ENCODE measurements at places on chromosomes 1 and 21.
A peak's percentile ranks its signal among the peaks of the same experiment; 100 is the strongest.

DNA sequence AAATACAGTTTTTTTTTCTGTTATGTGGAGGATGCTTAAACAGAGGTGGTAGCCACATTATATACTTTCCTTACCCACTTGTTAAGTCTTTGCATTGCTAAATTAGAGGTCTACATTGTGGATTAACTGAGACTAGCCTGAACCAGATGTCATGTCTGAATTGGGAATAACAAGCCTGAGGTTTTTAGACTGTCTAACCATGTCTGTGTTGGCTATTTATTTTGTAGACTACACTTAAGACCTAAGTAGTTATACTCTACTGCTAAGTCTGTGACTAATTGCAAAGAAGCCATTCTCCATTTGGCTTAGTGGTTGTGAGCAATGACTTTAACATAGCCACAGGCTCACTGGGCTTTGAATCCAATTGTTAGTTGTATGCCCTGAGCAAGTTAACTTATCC is 45.4 kb downstream of the CDC14A start:
- DNase-seq = no peak

DNA sequence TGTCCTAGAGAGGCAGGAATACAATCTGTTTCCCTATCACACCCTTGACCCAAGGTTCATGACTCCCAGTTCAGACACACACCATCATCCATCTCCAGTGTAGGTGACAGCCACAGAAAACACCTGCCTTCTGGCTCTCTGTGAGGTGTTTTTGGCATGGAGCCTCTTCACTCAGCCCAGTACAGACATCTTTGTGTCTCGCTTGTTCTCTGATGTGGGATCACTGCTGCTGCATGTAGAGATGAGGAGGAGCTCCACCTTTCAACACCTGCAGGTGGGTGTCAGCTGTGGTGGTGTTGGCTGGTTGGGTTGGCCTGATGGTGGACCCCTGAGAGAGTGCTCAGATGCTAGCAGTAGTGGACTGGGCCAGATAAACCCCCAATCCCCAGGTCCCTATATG is 916.7 kb upstream of the B3GALT2 start:
- DNase-seq = no peak

DNA sequence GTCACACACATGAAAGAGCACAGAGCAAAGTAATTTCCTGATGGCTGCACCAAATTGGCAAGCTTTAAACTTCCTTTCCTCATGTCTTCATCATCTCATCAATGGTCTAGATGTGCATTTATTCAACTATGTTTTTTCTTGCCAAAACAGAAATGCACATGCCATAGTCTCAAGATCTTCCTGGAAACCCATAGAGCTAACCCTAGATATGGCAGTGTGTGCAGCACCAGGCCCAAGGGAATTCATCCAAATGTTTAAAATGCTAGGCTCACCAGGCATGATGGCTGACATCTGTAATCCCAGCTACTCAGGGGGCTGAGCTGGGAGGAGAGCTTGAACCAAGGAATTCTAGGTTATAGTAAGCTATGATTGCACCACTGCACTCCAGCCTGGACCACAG is 31.2 kb upstream of the PALMD start:
- no peak for DNase-seq

DNA sequence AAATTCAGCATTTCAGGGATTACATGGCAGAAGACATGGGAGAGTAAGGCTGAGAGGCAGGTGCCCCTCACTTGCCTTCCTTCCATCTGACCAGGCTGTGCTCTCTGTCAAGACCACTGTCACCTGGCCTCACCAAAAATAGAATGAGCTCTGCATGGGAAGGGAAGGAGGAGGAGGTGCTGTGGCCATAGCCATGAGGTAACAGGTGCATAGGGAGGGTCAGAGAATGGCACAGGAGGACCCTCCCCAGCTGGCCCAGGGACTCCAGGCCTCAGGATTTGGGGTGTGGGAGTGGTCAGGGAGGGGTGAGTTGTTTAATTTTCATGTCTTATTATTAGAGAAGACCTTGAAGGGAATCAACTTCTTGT is 192.3 kb downstream of the FCRL5 start:
- no peak for DNase-seq

- DNase-seq = no peak
Measured at GRCh38 chr1:111571239-111571638, 48.4 kb upstream of the RAP1A start.

DNA sequence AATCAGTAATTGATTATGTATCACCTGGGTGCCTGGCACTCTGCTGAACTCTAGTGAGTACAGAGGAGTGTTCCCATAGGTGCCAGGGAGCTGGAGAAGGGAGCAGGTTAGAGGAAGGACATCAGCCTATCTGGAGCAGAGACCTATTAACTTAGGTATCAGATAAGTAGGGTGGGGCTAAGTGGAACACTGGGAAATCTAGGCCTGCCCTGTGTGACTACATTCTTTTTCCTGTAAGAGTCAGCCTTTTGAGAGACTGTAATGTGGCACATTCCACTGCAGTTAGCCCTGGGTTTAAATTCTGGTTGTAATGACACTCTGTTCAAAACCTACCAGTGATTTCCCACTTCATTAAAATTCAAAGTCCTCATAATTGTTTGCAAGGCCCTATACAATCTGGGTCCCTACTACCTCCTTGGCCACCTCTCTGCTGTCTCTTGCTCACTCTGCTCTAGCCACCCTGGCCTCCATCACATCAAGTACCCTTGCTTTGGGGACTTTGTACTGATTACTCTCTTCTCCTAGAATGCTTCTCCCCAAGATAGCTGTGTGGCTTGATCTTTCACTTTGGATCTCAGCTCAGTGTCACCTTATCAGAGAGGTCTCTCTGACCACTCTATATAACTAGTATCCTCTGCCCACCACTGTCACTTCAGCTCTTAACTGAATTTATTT is 12.9 kb downstream of the STX12 start:
- DNase-seq = peak; percentile 70
